Lung (tissue), 17 donors: ENCODE measurements at places on chromosomes 11 and 22. TPM values are rescaled to one million over a fixed set of nuclear protein-coding genes. Genes with fewer than 3 reads are reported as not detected.
A peak's percentile ranks its signal among the peaks of the same experiment; 100 is the strongest.

DNA sequence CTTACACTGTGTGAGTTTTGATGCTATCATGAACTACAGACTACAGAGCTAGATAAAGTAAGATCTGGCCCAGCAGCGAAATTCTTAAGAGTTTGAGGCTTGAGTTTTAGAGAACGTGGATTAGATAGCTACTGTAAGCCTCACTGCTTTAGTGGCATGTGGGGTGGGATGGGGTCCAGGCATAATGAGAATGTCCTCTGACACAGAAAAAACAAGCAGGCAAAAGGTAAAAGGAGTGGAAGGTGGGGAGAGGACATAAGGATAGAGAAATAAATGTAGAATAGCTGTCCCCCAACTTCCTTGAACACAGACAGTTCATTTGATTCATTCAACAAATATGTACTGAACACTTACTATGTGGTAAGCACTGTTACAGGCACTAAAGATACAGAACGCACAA is 324.5 kb upstream of the PITPNB start:
- no peak for DNase-seq

DNA sequence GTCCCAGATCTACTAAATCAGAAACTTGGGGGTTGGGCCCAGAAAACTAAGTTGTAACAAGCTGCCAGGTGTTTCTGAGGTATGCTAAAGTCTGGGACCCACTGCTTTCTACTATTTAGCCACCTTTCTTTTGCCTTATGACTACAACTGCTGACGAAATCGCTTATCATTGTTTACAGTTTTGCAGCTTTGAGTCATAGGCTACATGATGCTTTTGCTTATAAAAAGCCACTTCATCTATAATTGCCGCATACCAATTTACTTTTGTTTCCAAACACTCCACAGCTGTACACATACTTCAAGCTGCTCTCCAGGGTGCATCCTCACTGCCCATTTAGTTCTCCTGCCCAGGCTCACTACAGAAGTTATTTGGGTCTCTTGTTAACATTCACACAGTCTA is 144.7 kb downstream of the ENTHD1 start:
- peak; percentile 82 for DNase-seq

DNA sequence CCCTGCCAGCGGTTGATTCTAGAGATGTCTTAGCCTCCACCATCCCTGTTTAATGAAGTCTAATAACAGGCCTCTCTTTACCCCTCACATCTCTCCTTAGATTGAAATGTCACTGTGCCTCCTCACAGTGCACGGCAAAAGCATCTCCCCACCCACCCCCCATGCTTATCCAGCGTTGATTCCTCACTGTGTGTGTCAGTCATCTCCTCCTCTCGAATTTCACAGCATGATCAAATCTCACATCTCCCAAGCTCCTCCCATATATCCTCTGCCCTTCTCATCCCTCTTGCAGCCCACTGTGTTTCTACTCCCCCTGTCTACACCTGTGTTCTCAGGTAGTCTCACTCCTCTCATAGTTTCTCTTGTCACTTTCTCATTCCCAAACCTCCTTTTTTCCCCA is 84.6 kb downstream of the DBX1 start:
- DNase-seq, result no peak

DNA sequence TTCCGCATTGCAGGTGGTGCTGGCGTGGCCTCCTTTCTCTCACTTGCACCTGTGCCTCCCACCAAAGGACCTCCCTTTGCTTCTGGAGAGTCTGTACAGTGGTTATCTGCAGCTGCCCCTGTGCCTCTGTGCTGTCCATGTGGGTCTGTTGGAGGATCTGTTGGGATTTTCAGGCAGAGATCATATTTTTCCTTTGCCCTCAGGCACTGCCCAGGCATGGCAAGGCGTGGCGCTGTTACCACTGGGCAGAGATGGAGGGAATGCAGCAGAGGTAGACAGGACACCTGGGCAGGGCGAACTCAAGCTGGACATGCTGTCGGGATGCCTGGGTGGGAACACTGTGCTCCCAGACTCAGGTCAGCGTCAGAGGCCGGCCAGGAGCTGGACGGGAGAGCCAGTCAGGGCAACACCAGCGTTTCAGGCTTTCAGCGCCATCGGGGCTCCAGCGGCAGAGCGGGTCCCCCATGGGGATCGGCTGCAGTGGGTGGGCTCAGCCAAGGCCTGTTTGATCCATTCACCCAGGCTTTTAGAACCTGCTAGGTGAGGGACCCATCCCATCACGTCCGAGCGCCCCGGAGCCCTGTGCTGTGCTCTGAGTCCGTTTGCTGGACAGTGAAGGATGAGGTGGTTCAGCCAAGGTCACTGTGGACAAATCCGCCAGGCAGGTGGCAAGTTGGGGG is 718.9 kb downstream of the BRD1 start:
- no peak for DNase-seq

- DNase-seq, result no peak
Observed at GRCh38 chr11:10892250-10892649, 34.4 kb upstream of the ZBED5 start.

DNA sequence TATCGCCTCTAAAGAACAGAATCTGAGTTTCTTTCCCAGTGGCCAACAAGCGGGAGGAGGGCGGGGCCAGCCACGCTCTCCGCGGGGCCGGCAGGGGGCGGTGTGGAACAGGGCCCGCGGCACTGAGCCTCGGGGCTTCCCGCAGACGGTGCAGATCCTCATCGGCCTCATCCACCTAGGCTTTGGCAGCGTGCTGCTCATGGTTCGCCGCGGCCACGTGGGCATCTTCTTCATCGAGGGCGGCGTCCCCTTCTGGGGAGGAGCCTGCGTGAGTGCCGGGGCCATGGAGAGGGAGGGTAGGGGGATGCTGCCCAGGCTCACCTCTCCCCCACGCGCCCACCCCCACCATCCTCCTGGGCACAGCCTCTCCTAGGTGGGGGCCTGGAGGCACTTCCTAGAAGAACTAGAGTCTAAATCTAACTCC is 10.7 kb downstream of the MS4A15 start:
- no peak for DNase-seq

DNA sequence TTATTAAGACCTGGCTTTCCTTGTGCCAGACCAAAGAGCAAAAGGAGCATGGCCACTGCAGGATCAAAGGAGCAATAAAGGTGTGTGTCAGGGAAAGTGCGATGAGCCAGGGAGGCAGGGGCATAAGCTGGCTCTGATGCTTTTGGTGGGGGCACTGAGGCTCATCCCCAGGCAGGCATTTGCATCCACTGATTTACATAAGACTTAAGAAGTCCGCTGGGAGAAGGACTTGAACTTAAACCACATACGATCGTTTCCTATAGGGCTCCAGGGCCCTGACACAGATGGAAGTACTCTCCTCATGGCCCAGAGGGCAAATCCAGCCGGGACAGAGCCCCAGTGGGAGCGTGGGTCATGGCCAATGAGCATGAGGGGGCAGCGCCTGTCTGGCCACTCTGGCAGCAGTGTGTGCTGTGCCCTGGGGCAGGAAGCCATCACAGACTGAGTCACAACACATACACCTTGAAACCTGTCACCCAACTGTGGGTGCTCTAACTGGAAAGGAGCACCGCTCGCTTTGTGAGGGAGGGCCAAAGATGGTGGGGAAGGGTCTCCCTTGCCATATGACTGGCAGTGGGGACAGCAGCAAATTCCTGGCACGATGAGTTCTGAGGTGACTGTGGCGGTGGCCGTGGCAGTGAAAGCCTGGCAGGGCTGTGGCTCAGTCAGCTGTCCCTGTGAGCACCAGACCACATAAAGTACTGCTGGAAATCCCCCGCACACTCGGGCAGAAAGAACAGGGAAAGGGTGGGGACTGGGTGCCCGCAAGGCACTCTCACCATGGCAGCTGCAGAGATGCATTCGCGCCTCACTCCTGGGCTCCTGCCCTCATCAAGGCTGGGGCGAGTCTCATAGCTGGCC is 79.4 kb upstream of the LMO1 start:
- no peak for DNase-seq

GRCh38 chr11:32830413-32830738 is 649 bp downstream of the PRRG4 start:
- peak; percentile 17 for DNase-seq

GRCh38 chr11:70071996-70072395 is 6.1 kb upstream of the ANO1 start:
- no peak for DNase-seq

DNA sequence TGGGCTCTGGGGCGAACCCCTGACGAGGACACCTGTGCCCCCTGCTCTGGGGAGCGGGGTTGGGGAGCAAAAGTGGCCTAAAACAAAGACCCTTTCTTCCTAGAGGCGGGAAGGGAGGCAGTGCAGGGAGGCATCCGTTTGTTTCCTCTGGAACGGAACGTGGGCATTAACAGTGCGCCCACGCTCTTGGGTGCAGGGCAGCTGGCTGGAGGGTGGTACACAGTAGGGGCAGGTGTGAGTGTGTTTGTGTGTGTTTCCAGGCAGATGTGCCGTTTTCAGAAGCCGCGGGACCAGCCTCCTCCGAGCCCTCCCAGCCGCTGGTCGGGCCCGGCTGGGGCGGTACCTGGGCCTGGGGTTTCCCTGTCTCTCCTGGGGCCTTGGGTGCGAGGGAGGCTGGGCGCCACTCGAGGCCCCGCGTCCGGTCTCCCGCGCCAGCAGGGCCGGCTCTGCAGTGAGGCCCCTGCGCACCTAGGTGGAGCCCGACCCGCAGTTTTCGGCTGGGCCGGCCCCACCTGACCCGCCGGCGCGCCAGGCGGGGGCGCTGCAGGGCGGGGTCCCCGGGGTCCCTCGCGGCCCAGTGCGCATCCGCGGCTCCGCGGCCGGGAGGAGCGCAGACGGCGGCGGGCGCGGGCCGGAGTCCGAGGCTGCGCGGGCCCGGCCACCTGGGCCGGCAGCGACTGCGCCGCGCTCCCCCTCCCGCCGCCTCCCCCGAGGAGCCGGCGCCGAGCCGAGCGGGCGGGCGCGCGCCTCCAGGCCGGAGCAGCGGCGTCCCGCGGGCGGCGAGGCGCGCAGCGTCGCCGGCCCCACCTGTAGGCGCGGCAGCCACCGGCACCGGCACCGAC is 1252.7 kb downstream of the BRD1 start:
- DNase-seq, result peak; percentile 30

DNA sequence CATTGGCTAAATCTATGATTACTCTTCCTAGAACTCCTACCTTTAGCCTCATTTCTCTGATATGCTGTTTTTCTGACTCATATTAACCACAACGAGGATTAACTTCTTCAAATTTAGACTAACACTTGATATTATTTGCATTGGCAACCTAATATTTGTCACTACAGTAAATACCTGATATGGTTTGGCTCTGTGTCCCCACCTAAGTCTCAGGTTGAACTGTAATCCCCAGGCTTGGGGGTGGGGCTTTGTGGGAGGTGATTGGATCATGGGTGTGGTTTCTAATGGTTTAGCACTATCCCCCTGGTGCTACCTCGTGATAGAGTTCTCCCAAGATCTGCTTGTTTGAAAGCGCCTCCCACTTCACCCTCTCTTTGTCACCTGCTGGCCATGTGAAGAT is 17.1 kb upstream of the MED17 start:
- DNase-seq, result no peak

DNA sequence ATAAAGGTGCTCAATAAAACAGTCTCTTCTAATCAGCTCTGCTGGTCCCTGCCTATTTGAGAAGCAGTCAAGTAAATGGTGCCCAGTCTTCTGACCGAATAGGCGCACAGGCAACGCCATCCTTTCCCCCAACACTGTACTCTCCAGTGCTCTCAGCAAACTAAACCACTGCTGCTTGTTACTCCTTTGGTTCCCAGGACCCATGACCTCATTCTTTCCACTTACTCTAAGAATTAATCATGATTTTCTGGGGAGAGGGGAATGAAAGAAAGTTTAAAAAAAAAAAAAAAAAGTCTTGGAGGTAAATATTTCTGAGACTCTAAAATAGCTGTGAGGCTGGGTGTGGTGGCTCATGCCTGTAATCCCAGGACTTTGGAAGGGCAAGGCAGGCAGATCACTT is 63.7 kb downstream of the SGSM3 start:
- no peak for DNase-seq

- no peak for DNase-seq
Observed at GRCh38 chr11:44255406-44256071, 54.4 kb downstream of the ALX4 start.

DNA sequence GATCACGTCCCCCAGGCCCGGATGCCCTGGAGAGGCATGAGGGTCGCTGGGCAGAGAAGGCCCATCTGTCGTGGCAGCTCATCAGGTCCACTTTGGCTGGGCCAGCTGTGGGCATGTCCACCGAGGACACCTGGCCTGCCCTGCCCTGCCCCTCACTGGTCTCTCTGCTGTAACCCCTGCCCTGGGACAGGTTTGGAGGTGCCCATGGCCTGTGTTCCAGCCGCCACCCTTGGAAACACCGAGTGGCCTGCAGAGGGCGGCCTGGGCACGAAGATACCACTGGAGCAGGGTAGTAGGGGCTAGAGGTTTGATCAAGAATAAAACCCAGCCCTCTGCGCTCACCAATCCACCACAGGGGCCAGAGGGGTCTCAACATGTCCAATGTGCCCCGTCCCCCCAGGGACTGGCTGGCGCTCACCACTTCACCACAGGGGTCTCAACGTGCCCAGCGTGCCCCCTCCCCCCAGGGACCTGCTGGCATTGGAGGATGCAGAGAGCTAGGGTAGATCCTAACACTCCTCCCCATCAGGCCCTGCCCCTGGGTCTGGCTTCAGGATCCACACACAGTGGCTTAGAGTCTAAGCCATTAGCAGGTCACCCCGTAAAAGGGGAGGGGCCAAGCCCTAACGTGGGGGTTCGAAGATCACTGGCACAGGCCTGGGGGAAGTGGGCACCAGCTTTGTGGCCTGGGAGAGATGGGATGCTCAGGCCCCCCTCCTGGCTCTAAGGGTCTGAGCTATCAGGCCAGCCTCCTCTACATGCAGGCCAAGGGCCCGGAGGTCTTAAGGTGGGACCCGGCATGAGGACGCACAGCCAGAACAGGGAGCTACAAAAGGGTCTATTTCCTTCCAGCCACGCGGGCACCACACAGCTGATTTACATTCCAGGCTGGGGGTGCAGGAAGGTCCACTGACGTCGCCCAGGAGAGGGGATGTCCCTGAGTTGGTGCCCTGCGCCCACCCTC is 1.3 kb upstream of the HDAC10 start:
- DNase-seq, result peak; percentile 68

DNA sequence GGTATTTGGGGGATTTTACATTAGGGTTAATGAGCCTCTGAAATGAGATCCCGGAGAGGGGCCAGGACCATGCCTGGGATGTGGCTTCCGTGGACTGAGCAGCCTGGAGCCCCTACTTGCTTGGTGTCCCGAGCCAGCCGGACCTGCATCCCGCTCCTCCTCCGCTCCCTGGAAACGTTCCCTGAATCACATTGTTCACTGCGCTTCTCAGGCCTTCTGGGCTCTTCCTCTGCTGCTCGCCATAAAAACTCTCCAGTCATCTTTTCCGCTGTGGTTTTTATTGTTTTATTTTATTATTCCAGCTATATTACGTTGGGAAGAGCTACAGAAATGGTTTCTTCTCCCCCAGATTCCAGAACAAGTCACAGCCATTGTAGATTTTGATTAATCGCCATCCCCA is 13.3 kb upstream of the KCNQ1OT1 start:
- no peak for DNase-seq

- no peak for DNase-seq
Observed at GRCh38 chr11:69055212-69055586, 6.5 kb downstream of the TPCN2 start.

SMTNL1 gene
- total RNA-seq, result not detected

OR4D5 gene
- not detected for total RNA-seq

SLC22A6 gene
- total RNA-seq, result not detected

GAL gene
- total RNA-seq, result not detected

ART1 gene
- 0.68 TPM for total RNA-seq

PRG2 gene
- 0.71 TPM for total RNA-seq

CHRDL2 gene
- total RNA-seq, result 1.7 TPM

PRG3 gene
- not detected for total RNA-seq

TENM4 gene
- 5.0 TPM for total RNA-seq

ANKK1 gene
- 0.77 TPM for total RNA-seq

OR8G5 gene
- not detected for total RNA-seq

ART5 gene
- total RNA-seq, result 1.7 TPM

OR2D3 gene
- not detected for total RNA-seq

H19 gene
- total RNA-seq, result 49.1 TPM

TMEM218 gene
- 24.6 TPM for total RNA-seq

GATD1 gene
- 63.1 TPM for total RNA-seq

WBP2NL gene
- total RNA-seq, result 1.8 TPM
